A549 treated with CORT108297 at 1 μM for 4 hours (cell line): ENCODE measurements at places on chromosomes 5 and 9. TPM values are rescaled to one million over a fixed set of nuclear protein-coding genes. Genes with fewer than 3 reads are reported as not detected.

Gene CD74
- total RNA-seq: 0.09 to 0.13 TPM (median 0.10 TPM) in 4 of 5 replicates, not detected in the other

Gene PCDHGA4
- total RNA-seq: 0.07 to 0.17 TPM (median 0.16 TPM) in 5 replicates

Gene HRH2
- 0.46 to 0.82 TPM (median 0.65 TPM) in 5 replicates for total RNA-seq

Gene MEGF10
- total RNA-seq: not detected in 5 replicates

Gene PTGR1
- 341 to 396 TPM (median 366 TPM) in 5 replicates for total RNA-seq

Gene PRLR
- total RNA-seq: 0.08 to 0.20 TPM (median 0.13 TPM) in 4 of 5 replicates, not detected in the other
